Activated naive CD4-positive, alpha-beta T cell treated with anti-CD3 and anti-CD28 coated beads, Interleukin-2, amount 10 ng/mL, durations not matched to agents 7 days and 5 days (primary cell): ENCODE measurements at places on chromosomes 4 and X.

GRCh38 chrX:41808047-41808446 lies 84.1 kb downstream of the GPR82 start:
- no peak for DNase-seq

GRCh38 chrX:150692831-150693724 lies at the start of gene MTMR1:
TSS of gene MTMR1 (plus strand) at chrX:150693396. CDS start at chrX:150693531, 135 bp downstream.
- DNase-seq: peak; percentile 57

DNA sequence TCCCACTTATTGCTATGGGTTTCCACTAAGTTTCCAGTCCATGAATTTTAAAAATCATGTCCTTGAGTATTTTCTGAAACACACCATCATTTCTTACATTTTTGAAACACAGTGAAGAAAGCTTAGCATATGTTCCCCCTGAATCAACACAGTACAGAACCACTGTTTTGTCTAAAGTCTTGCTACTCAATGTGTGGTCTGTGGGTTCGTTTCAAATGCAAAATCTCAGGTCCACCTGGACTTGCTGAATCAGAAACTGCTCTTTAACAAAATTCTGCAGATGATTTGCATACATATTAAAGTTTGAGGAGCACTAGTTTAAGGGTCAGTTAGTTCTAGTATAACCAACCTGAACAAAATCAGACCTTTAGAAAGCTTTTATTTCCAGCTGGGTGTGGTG lies 60.4 kb downstream of the SUPT20HL2 start:
- no peak for DNase-seq

GRCh38 chr4:26746802-26747213 lies 113.8 kb upstream of the STIM2 start:
- peak; percentile 24 for DNase-seq

DNA sequence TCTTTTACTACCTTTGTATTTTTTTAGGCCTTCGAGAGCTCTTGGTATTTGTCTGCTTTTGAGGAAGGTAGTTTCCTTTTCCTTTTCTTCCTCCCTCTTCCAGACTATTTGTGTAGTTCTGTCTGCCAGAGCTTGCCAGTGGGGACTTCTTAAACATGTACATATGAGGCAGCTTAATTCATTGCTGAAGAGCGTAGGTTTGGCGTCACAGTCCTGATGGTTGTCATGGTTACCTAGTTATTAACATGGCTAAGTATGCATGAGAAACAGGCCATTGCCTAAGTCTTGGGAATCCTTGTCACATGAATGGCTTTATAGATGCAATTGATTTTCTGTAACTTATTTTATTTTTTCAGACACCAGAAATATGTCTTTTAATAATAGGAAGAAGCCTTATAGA lies 48.5 kb upstream of the ARMCX2 start:
- DNase-seq: no peak

DNA sequence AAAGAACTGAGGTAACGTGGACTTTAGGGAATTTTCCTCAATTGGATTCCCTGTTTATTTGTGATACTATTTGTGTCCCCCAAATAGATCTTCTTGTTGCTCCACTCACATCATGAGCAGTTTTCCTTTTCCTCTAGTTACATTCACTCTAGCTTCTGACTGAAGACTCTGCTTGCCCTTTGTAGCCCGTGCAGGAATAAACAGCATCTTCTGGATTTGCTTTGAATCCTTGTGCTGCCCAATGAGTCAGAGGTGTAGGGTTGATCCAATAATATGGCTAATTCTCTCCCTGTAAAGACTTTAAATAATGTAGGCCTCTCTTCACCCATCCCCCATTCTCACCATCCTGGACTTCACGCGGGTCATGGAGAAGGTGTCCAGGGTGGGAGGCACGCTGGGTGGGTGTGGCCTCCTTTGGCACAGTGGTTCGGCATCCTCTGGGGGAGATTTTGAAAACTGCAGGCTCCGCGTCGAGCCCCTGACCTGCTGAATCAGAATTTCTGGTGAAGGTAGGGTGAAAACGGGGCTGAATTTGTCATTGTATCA lies 9.0 kb downstream of the HAND2 start:
- DNase-seq: no peak

GRCh38 chr4:118033148-118034052 lies 886 bp upstream of the NDST3 start:
- DNase-seq: peak; percentile 21

GRCh38 chr4:114563536-114564315 lies 34.9 kb upstream of the UGT8 start:
- no peak for DNase-seq

- DNase-seq: no peak
These were observed 3.5 kb upstream of the CDKL2 start for GRCh38 chr4:75633846-75634245.

- no peak for DNase-seq
These were observed 4.0 kb upstream of the GASK1B start for GRCh38 chr4:158176776-158177175.

- DNase-seq: no peak
These were observed 126.1 kb downstream of the EIF4E start for GRCh38 chr4:98802770-98803198.

- DNase-seq: no peak
These were observed 57.8 kb downstream of the SOD3 start for GRCh38 chr4:24853142-24853541.

- no peak for DNase-seq
These were observed 903.6 kb downstream of the STPG2 start for GRCh38 chr4:97239667-97239997.

DNA sequence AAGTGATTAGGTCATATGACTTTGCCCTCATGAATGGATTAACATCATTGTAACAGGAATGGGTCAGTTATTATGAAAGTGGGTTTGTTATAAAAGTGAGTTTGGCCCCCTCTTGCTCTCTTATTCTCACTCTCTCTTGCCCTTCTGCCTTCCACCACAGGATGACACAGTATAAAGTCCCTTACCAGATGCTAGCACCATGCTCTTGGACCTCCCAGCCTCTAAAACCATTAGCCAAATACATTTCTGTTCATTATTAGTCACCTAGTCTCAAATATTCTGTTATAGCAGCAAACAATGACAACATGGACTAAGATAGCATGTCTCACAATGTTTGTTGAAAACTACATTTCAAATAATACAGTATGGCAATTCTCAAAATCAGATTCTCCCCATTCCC lies 59.7 kb downstream of the RWDD4 start:
- DNase-seq: no peak

GRCh38 chr4:40718586-40718985 lies 31.2 kb upstream of the NSUN7 start:
- DNase-seq: no peak

DNA sequence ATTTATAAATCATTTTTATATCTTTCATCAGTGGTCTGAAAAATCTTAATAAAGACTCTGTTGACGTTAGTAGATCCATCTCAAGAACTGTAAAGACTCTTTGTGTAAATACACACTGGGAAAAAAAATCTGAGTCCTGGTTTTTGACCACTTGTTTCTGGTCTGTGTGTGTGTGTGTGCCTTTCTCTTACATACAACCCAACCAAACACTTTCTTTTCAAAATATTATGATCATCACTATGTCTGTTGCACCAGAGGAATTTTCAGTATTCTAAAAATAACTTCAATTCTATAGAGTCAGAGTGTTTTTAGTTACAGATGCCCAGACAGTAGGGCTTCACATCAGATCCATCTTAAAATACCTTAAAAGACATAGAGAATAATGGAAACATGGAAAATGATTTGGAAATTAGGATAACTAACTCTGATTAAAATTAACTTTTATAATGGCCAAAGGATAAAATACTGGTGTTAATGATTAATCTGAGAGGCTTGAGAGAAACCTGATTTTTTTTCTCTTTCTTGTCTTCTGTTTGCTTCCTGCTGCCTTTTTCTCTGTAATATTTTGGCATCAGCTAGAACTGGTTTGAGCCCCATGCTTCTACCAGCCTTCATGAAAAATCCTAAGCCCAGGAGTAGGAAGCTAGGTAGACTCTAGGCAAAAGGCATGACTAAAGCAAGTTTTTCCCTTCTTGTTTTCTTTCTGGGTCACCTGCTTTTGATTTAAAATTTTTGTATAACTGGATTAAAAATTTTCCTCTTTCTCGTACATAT lies 99.7 kb downstream of the ATXN3L start:
- no peak for DNase-seq

DNA sequence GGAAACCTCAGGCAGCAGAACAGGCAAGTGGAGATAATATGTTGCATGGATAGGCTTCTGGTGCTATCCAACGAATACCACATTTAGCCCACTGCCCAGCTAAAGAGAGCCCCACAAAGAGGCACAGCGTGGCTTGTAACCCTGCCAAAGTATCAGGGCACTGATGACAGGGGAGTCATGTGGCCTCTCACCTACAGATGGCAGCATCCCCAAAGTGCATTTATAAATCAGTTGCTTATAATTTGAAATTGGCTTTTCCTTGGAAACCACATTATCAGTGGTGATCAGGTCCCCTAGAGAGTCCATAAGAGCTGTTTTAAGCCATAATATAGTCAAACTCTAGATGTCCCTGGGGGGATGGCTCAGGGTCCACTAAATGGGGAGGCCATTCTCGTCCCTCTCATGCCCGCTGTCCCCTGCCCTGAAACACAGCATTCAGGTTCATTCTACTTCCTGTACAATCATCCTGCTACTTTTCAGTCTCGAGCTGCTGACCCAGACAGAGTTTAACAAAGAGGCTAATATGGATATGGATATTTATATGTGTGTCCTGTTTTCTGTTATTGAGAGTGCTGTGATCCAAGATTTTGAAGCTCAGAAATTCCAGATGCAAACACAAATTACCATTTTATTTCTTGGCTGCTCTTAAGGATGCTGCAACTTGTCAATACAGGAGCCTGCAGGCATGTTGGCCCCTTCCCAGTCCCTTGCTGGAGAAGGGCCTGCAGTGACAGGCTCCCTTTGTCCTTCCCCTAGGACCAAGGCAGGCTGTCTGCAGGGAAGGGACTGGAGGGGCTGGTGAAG lies 28.5 kb downstream of the SRPX start:
- no peak for DNase-seq

GRCh38 chr4:156676116-156676851 lies 295.3 kb downstream of the PDGFC start:
- DNase-seq: no peak

- DNase-seq: no peak
These were observed 15.2 kb upstream of the ARHGAP24 start for GRCh38 chr4:85459736-85460135.

- peak; percentile 21 for DNase-seq
These were observed 31.1 kb downstream of the BMP15 start for GRCh38 chrX:50941638-50942037.

DNA sequence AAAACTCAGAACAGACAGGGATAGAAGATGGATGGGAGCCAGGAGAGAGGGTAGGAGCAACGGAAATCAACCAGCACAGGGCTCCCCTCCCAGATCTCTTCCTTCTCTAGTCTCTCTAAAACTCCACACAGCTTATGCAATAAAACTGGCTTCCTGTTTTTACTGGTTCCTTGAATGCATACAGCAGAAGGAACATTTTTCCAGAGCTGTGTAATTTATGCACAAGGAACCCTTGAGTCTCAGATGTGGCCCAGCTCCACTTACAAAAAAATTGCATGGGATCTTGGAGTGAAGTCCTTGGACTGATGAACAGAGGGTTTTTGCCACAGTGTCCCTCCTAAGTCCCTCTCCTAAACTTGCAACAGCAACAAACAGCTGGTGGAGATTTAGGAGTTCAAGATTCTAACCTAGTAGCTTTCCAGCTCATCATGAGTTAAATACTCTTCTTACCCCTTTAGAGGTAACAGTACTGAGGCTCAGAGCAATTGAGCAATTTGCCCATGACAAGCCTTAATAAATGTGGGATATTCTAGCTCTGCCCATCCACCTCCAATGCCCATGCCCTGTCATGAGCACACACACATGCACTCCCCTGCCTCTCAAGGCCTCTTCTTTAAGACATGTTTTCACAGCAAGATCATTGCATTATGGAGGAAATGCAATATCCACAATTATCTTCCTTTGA lies 18.4 kb upstream of the CC2D2A start:
- no peak for DNase-seq

DNA sequence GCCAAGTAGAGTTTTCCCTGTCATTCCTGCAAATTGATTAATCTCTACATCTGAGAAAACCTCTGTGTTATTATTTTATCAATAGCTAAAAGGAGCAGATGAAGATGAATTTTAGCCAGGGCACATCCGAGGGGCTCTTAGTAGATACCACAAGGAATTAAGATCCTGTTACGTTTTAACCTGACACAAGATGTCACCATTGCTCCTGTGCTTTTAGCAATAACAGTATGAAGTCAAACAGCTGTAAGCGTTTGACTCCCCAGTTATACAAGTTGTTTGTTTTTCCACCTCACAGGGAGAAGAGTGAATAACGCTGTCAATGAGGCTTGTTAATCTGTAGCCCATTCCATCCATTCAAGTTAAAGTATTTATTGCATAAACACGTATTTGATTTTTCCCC lies 76.0 kb upstream of the AP1S2 start:
- DNase-seq: no peak

- no peak for DNase-seq
These were observed 76.3 kb upstream of the ARHGAP36 start for GRCh38 chrX:130981836-130982235.

GRCh38 chr4:127236889-127237288 lies 395.9 kb upstream of the INTU start:
- DNase-seq: no peak

- no peak for DNase-seq
These were observed 64.1 kb downstream of the PARM1 start for GRCh38 chr4:74996996-74997395.

GRCh38 chrX:39331082-39331704 lies 529.9 kb downstream of the MID1IP1 start:
- no peak for DNase-seq

GRCh38 chrX:119427024-119427794 lies 28.1 kb downstream of the SLC25A43 start:
- peak; percentile 26 for DNase-seq

DNA sequence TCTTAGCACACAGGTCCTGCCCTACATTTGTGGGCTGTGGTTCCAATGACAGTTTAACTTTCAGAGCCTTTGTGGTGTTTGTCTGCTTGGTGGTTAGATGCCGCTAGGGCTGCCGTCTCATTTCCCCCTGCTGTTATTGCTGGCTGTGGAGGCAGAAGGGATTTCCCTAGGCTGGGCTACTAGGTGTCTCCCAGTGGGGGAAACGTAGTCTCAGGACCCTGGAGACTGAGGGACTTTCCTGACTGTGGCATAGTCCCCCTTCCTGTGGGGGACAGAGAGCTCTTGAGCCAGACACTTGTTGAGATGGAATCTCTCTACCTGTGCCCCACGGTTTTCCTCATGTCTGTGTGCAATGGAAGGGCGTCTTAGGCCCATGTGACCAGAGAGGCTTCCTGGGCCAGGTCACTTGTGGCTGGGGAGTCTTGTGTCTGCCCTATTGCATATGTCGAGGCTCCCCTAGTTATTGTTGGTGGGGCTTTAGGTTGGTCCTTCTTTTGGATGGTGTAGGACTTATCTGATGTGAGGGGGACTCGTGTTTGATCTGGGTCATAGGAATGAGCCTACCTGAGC lies 68.2 kb downstream of the ARHGAP10 start:
- peak; percentile 69 for DNase-seq
